CD4-positive, alpha-beta T cell treated with Interleukin-6 for 4 hours (primary cell): ENCODE measurements at places on chromosomes 13 and 19.
A peak's percentile ranks its signal among the peaks of the same experiment; 100 is the strongest.

GRCh38 chr19:28027116-28027515 is 1185.8 kb downstream of the UQCRFS1 start:
- no peak for DNase-seq

DNA sequence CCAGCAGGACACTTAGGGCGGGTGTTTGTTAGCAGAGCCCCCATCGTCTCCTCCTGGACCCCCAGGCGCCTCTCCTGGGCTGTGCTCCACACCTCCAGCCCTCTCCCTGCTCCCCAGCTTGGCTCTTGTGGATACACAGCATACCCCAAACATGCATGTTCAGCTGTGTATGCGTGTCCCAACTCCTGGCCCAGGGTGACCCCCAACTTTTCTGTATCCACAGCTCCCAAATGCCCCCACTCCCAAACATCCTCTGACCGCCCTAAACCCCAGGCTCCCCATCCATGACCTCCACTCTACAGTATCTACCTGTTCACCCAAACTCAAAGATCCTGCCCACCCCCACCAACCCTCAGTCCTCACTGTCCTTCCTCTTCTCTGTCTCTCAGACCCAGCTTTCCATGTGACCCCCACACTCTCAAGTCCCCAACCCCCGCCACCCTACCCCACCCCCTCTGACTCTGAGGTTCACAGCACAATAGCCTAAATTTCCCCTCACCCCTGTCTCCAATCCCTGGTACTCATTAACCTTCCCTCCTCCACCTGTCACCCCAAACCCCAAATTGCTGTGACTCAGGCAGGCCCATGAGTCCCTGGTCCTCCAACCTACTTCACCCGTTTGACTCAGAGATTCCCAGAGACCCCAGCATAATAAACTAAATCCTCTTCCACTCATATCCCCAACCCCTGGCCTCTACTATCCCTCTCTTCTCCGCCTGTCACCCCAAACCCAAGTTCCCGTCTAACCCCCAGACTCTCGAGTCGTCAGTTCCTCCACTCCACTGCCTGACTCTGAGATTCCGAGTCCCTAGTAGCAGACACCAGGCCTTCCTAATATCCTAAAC is 968 bp downstream of the UBE2M start:
- no peak for DNase-seq

- no peak for DNase-seq
Measured at GRCh38 chr13:114081761-114082681, 50.4 kb downstream of the RASA3 start.

DNA sequence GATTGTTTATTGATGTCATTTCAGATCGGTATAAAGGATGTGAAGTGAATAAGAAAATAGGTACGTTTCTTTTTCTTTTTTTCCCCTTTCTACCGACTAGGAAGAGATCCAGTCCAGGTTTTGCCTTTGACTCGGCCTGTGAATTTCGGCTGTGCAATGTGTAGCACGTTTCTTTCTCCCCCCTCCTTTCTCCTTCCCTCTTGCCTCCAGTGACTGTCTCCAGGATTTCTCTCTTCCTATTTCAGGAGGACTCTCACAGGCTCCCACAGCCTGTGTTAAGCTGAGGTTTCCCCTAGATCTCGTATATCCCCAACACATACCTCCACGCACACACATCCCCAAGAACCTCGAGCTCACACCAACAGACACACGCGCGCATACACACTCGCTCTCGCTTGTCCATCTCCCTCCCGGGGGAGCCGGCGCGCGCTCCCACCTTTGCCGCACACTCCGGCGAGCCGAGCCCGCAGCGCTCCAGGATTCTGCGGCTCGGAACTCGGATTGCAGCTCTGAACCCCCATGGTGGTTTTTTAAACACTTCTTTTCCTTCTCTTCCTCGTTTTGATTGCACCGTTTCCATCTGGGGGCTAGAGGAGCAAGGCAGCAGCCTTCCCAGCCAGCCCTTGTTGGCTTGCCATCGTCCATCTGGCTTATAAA is at the start of gene GPC6:
GPC6 (plus strand) TSS at position 185 of the 657 bp plus-strand sequence.
- no peak for DNase-seq

DNA sequence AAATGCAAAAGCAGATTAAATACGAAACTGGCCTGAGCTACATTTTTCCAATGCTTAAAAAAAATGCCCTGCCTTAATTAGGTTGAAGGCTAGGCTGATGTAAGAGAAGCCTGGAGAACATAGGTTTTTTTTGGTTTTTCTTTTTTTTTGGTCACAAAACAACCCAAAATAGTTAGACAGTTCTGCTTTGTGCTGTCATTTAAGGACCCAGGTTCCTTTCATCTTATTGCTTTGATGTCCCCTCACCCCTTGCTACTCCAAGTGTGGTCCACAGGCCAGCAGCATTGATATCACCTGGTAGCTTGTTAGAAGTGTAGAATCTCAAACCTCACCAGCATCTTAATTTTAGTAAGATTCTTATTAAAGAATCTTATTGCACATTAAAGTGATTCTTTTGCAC is 14.4 kb downstream of the TDRD3 start:
- DNase-seq: no peak

DNA sequence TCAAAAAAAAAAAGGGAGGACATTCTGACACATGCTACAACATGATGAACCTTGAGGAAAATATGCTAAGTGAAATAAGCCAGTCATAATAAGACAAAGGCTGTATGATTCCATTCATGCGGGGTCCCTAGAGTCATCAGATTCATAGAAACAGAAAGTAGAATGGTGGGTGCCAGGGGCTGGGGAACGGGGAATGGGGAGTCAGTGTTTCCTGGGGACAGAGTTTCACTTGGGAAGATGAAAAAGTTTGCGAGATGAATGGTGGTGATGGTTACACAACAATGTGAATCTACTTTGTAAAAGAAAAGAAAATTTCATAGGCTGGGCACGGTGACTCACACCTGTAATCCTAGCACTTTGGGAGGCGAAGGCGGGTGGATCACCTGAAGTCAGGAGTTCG is 6.1 kb upstream of the CLEC4G start:
- DNase-seq: no peak

DNA sequence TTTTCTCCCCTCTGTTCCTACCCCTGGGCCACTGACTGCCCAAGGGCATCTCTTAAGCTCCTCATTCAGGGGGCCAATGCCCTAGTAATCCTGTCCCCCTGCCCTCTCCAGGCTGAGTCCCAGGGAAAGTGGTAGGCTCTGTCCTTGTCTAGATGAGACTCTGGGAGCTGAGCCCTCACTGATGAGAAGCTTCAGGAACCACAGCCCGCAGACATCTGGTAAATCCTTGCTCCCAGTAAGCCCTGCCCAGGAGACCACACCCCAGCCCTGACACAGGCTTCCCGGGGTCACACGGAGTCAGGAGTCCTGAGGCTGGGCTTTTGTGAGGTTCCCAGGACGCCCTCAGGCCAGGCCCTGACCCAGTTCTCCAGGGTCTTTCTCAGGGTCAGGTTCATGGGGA is 1.9 kb downstream of the CEACAM4 start:
- no peak for DNase-seq

- DNase-seq: no peak
Measured at GRCh38 chr13:31722673-31723072, 16.7 kb upstream of the RXFP2 start.

GRCh38 chr13:35211949-35212348 is 264.5 kb downstream of the MAB21L1 start:
- DNase-seq: no peak

DNA sequence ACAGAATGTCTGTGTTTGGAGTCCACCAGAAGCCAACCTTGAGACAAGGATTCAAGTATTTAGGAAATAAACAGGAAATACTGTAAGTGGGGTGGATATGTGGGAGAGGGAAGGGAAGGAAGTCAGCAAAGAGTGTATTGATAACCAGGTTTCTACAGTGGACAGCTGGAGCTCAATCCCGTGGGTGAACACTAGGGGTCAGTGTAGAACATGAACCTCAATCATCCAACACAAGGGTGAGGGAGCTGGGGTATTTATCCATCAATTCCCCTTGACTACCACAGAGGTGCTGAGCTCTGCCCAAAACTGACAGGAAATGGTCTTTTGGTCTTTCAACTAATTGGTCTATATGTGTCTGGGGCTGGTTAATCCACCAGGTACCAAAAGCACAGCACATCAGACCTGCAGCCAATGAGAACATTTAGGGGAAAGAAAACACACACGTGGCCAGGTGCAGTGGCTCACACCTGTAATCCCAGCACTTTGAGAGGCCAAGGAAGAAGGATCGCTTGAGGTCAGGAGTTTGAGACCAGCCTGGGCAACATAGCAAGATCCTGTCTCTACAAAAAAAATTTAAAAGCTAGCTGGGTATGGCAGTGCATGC is 5.6 kb upstream of the SYDE1 start:
- peak; percentile 66 for DNase-seq

GRCh38 chr19:7247155-7247554 is 47.1 kb downstream of the INSR start:
- no peak for DNase-seq

DNA sequence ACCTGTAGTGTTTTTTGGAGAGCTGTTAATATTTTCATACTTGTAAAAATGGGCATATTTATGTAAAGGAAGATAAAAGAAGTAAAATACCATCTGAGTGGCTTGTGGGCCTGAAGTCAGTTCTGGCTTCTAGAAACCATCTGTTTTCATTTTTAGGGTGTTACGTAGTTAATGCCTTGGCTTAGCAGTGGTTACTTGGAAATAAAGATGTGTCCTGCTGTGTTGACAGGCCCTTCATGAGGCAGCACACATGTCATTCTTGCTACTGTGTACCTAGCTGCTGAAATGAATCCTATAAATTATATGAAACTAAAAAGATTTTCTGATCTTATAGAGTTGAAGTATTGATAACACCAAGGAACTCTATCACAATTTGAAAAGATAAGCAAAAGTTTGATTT is 16.0 kb downstream of the ILF3 start:
- DNase-seq: no peak

- no peak for DNase-seq
Measured at GRCh38 chr13:21973437-21974125, 302.7 kb downstream of the FGF9 start.

- no peak for DNase-seq
Measured at GRCh38 chr19:42017040-42017439, 23.0 kb upstream of the ATP1A3 start.

DNA sequence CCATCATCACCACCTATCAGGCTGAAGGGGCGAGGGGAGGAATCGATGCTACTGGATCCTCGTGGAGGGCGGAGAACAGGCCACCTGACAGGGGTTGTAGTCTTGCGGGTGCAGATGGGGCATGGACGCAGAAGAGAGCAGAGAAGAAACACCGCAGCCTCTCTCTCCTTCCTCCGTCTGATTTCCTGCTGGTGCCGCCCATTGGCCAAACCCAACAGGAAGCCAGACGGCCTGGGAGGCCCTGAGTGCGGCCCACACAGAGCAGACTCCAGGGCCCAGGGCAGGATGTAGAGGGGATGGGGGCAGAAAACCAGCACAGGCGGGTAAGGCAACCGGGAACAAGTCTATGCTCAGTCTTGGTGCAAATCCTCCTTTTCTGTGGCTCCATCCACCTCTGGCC is 15.4 kb downstream of the CEBPA start:
- peak; percentile 14 for DNase-seq

DNA sequence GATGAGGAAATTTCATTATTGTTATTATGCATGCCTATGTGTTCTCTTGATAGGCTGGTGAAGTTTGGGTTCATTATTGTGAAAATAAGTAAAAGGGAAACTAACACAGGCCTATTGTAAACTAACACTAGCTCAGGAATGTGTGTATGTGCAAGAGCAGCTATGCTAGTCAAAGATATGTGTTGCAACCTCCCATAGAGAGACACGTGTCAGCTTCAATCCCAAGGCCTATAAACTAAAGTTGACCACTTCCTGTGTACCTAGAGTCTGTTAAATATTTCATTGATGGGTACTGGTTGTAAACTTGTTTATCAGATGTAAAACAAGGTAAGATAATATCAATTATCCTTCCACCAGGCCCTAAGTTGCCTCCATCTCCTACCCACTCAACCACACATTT is 44.7 kb upstream of the ZNF30 start:
- no peak for DNase-seq

DNA sequence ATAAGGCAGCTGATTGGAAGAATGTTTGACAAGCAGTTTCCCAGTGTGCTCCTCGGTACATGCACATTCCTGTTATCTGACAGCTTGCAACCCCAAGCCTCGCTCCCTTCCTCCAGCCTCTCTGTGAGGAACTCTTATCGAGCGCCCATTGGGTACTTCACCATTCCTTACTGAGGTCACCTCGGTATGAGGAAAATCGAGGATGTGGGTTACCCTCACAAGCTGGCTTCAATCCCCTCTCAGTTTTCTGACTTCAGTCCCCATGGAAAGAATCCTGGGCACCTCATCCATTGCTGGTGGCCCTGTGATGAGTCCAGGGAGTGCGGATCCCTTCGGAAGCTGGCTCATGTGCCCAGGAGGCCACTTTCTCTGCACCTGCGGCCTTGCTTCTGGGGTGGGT is 17.3 kb downstream of the TEX29 start:
- DNase-seq: no peak

DNA sequence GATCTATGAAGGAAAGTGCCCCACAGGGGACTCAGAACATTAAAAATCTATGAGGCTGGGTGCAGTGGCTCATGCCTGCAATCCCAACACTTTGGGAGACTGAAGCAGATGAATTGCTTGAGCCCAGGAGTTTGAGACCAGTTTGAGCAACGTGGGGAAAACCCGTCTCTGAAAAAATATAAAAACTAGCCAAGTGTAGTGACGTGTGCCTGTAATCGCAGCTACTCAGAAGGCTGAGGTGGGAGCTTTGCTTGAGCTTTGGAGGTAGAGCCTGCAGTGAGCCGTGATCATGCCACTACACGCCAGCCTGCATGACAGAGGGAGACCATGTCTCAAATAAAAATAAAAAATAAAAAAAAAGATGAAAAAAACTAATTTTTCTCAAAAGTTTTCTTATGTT is 1070.6 kb downstream of the PCDH9 start:
- no peak for DNase-seq

DNA sequence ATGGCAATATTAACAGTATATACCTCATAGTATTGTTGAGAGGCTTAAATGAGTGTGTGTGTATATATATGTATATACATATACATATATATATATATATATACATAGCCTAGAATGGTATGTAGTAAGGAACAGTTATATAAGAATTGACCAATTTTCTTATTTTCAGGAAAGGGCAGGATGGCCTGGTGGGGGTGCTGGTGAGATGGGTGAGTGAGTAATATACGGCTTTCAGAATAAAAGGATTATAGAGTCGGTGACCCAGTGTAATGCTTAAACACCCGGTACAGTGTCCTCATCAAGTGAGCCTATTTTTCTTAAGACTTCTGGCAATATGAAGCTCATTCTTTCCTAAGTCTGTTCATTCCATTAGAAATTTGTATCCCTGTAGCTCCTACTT is 11.7 kb upstream of the FAM216B start:
- no peak for DNase-seq
